ENCODE measurements at places on chromosomes 5 and 9.

- DNase-seq, result no peak
These were observed 261.9 kb downstream of the PBX3 start for GRCh38 chr9:126009047-126009446.

DNA sequence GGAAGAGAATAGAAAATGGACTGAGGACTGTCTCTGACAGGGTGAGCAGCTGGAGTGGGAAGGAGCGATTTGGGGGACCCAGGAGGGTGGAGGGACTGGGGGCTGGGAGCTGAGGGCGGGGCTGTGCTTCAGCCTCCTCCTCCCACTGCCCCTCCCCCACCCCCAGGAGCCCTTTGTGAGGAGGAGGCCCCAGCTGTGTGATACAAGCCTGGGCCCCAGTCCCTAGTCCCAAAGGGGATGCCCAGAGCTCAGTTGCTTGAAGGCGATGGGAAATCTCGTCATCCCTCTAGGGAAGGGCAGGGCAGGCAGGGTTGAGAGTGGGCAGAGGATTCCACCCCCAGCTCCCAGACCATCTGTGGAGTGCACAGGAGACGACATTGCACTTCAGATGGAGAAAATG lies at the start of gene SPATA31E1:
TSS of gene SPATA31E1 (plus strand) at position 251 of the 400 bp plus-strand sequence. CDS start at position 266, 15 bp downstream.
- no peak for DNase-seq

DNA sequence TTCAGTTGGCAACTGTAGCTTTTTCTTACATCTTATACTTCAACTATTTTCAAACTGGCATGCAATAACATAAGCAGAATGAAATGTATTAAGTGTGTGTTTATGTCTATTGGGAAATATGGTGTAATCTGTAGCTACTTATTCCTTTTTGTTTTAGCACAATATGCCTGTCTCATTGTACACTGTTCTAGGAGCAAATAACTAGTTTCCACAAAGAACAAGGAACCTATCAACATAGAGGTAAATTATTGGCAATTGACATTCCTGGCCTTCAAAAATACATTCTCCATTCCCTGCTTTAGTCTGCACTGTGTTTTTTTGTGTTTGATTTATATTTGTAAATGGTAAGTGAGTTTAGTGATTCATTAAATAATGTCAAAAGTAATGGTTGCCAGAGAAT lies 75.7 kb downstream of the FBXL7 start:
- DNase-seq, result no peak

DNA sequence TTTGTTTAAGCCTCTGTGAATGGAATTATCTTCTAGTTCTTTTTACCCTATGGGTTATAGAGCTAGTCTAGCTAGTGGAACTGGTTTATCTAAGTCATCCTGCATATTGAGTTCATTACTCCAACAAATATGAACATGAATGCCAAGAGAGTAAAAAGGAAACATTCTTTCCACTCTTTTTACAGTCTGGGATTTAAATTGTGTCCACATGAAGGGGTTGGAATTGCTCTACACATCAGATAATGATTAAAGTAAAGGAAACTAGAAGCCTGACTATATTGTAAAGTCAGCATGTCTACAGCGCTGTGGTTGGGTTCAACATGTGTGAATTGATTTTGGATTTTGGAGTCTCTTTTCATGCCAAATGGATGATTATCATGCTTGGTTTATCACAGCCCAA lies 173.1 kb downstream of the CCDC171 start:
- no peak for DNase-seq

- no peak for DNase-seq
These were observed 292.7 kb downstream of the RAB3C start for GRCh38 chr5:58875599-58875998.

DNA sequence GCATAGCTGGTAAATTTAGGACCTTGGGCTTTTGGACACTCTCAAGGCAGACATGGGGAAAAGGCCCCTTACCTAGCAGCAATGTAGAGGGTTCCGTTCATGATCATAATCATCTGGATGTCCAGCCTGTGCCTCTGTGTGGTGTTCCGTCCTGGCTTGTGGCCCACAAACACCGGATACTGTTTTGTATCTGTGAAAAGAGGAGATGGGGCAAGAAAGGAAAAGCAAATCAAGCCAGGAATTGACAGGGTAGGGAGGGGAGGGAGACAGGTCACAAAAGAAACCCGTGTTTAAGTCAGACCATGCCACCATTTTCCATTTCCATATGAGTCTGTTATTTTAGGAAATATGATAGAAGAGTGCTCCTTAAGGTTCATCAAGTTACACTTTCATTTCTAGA lies 72.5 kb downstream of the SEMA6A start:
- no peak for DNase-seq

DNA sequence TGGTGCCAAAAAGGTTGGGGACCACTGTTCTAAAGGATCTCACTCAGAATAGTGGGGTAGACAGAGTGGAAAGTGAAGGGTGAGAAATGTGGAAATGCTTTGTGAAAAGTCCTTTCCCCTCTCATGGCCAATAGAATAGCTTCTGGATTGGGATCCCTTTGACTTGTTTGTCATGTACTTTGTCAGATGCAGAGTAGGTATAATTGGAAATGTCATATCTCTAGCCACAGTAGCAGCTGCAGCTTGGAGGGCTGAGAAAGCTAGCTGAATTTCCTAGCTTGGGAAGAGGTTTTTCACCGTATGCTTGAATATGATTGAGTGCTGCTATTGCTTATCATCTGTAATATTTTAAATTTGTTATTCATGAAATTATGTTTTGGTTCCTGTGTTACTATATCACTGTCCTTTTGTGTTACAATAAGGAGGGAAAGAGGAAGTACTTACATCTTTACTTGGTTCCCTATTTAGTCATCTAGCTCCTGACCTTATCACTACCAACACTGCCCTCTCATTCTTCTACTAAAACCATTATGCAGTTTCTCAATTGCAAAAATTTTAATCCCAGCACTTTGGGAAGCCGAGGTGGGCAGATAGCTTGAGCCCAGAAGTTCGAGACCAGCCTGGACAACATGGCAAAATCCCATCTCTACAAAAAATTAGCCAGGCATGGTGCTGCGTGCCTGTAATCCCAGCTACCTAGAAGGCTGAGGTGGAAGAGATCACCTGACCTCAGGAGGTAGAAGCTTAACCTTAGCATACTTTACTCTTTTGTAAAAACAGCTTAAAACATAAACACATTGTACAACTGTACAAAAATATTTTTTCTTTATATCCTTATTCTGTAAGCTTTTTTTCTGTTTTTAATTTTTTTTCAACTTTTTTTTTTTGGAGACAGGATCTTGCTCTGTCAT lies 12.4 kb downstream of the SLC30A5 start:
- no peak for DNase-seq

DNA sequence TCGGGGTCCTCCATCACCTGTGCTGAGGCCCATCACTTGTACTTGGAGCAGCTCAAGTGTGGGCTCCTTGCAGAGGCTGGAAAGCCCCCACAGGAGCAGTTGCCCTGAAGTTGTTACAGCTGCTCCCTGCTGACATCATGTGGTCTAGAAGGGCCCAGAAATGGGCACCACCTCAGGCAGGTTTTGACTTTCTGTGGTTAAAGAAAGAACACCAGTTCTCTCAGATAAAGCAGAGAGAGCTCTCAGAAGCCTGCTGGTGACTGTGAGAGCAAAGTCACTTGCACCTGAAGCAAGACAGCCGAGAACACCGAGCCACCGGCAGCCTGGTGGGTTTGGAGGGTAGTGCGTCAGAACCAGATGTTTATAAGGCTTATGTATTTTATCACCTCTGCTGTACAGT lies 70.4 kb downstream of the MVB12B start:
- peak; percentile 59 for DNase-seq

DNA sequence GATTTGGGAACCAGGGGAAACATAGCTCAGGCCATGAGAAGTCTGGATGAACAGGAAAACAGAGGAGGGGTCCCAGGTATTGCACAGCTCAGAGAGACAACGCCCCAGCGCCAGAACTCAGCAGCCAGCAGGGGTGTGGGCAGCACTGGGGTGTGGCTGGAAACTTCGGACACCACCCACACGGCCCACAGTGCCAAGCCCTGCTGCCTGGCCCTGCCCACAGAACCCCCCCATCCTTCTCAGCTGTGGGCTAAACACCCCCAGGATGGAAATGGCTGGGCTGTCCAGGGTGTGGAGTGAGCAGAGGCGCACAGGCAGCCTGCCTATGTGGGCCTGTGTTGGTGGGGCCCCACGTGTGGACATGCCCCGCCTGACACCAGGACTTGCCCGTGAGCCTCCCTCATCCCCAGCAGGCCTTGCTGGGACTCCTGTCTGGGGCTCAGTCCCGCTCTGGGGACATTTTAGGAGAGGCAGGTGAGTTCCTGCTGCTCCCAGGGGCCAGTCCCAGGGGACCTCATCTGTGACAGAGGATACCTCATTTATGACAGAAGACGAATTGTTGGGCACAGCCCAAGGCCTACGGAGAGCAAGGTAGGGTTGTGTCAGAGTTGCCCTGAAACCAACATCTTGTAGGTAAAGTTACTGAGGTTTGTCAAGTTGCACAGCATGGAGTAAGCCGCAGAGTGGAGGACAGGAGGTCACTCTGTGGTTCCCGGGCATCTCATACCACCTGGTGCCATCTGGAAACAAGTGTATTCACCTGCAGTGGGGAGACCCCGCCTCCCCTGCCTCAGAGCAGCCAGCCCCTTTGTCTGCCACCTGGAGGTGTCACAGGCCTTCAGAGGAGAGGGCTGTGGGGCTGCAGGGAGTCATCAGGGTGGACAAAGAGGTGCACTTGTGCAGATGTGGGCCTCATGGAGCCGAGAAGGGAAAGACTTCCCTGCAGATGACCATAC lies 183.2 kb downstream of the AUH start:
- DNase-seq, result no peak

- DNase-seq, result no peak
These were observed 745 bp upstream of the CLTA start for GRCh38 chr9:36189976-36190375.

GRCh38 chr5:55027595-55027994 lies 3.5 kb downstream of the GZMK start:
- DNase-seq, result no peak

DNA sequence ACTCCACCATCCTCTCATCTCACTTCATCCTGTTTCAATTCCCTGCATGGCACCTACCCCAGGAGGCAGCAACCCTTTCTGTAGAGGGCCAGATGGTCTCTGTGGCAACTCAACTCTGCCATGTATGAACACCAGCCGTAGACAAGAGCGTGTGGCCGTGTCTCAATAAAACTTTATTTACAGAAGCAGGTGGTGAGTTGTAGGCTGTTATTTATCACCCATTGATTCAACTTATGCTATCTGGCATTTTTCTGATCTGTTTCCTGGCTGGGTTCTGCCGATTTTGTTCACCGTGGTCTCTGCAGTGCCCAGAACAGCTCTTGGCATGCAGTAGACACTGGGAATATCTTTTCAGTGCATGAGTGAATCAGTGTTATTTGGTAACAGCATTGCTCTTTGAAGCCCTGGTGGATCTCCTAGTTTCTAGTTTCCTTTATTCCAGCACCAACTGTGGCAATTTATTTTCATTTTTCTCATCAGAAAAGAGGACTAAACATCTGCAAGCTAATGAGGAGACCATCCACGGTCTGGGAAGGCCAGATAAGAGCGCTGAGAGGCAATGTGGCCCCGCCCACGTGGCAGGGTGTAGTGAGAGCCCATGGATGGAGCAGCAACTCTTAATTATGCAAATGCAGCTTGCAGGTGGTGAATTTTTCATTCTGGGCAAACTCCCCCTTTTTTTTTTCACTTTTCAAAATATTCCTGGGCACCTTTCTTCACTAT lies 77.9 kb downstream of the CTSL start:
- DNase-seq, result no peak

GRCh38 chr5:62199792-62200716 lies 106.0 kb upstream of the KIF2A start:
- DNase-seq, result no peak

DNA sequence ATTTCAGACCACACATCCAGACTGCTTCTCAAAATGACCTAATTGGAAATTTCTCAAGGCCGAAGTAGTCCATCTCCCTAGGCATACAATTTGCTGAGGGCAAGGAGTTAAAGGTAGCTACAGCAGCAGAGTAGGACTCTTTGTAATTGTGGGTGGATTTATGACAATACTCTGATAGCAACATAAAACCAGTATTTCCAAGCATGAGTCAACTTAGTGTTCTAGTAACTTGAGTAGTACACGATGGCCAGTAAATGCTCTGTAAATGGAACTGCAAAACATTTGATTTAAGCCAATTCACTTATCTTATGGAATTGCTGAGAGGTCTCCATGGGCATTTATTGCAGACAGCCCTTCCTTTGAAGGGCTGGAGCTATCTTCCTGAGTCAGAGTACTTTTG lies 352.2 kb downstream of the PLK2 start:
- no peak for DNase-seq

DNA sequence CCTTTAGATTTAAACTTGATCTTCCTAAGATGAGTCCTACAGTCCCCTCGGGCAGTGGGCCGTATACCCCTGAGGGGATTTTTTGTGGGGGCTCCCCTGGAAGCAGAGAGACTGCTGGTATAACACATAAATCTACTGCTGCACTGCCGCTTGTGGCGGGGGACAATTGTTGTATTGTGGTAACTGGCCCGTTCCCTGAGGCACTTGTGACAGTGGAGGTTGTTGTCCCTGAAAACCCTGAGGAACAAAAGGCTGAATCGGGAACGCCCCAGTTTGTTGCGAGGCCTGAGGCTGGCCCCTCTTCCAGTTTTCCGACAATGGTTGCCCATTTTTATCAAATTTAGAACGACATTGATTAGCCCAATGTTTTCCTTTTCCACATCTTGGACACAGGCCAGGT lies 4.7 kb upstream of the TMEM141 start:
- no peak for DNase-seq

- no peak for DNase-seq
These were observed 178.8 kb downstream of the TRIO start for GRCh38 chr5:14321936-14322335.

DNA sequence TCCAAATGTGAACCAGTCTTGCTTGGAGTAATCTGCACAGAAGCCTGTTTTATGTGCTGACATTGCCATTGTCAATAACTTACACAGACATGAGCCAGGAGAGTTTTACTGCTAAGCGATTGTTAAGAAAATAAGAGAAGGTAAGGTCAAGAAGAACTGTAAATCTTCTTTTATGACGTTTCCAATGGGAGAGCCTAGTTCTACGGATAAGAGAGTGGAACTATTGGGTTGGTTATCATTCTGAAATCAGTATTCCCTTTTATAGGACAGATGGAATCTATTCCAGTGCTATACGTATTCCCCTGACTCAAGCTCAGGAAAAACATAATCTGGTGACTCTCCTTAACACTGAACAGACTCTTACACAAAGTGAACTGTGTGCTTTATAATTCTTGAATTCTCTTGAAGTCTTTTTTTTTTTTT lies 137.9 kb upstream of the OTULINL start:
- no peak for DNase-seq

DNA sequence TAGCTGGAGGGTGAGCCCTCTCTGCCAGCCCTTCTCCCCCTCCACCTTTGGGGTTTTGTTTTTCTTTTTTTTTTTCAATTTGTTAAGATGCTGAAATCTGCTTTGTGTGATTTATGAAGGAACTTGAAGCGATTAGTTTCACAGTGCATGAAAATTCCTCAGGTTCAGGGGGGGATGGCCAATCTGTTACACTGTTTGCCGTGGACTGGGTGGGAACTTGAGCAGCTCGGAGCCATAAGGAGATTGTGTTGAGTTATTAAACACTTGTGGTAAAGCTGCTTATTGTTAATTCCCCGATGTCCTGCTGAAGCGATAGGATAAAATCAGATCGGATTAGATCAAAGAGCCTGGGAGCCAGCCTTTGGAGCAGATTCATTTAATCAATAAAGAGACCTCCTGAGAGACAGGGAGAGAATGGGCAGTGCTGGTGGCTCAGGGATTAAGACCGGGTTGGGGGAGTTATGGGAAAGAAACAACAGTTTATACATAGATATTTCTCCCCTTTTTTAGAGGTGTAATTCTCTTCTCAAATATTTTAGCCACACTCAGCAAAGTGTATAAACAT lies 105.8 kb upstream of the SPATA31D4 start:
- no peak for DNase-seq

GRCh38 chr5:133994990-133995333 lies 9.8 kb downstream of the VDAC1 start:
- no peak for DNase-seq

GRCh38 chr5:134524272-134524825 lies 1.1 kb upstream of the JADE2 start:
- DNase-seq, result peak; percentile 58

All from stimulated activated CD4-positive, alpha-beta T cell treated with anti-CD3 and anti-CD28 coated beads, Interleukin-15, amount 100 ng/mL, for 48 hours (primary cell).